ENCODE measurements at places on chromosomes 3 and 15.

DNA sequence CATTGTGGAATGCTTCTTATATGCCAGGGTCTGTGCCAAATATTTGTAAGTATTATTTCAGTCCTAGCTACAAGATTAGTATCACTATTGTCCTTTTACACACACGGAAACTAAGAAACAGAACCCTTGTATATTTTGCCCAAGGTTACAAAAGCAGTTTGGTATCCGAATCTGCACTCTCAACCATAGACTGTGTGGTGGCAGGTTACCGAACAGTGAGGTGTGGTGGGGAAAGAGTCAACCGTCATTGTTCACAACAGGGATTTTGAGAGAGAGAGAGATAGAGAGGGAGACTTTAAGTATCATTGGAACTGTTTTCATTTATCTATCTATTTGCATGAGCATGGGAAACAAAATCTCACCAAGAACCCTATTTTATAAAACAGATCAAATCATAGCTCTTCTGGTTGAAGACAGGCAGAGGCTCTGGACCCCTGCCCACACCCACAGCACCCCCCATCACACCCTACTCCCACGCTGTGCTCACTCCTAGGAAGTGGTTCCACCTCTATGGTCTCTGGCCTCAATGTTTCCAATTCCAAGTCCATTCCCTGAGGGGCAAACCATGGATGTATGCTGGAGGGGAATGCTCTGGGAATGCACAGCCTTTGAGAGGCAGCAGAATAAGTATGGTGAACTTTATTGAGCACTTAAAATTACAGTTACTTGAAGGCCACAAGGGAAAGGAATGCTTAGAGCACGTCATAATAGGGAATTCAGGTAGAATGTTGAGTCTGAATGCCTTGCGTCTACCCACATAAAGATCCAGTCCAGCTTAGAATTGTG is 69.0 kb downstream of the ARHGAP31 start:
- DNase-seq = no peak

GRCh38 chr15:62770752-62771151 is 271.8 kb upstream of the TPM1 start:
- DNase-seq = no peak

- no peak for DNase-seq
Observed at GRCh38 chr3:189267981-189268613, 96.3 kb downstream of the TPRG1 start.

DNA sequence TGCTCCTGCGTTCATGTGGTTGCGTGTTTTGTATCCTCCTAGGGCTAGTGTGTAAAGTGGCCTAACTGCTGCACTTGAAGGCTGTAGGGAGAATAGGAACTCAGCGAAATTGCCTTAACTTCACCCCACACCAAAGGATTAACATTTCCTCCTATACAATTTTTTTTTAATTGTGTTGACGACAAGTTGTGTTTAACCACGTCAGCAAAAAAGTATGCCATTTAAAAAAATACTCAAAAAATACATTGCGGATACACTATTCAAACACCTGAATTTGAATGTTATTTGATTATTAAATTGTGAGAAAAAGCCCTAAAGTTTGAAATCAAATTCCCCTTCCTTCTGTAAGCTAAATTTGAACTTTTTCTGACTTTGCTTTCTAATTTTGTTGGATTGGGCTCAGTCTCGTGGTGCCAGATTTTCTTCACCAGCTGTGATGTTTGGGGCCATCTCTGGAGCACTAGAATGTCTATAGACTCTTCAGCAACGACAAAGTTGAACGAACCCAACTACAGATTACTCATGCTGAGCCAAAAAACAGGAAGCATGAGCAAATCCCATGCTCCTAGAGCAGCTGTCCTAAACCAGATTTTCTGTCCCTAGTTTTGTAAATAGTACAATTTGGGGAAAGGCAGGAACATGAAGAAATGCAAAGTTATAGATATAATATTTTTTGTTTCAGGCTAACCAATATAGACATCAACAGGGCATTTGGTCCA is 8.1 kb upstream of the SLC9A9 start:
- no peak for DNase-seq

- no peak for DNase-seq
Observed at GRCh38 chr15:74032046-74032445, 37.5 kb downstream of the PML start.

DNA sequence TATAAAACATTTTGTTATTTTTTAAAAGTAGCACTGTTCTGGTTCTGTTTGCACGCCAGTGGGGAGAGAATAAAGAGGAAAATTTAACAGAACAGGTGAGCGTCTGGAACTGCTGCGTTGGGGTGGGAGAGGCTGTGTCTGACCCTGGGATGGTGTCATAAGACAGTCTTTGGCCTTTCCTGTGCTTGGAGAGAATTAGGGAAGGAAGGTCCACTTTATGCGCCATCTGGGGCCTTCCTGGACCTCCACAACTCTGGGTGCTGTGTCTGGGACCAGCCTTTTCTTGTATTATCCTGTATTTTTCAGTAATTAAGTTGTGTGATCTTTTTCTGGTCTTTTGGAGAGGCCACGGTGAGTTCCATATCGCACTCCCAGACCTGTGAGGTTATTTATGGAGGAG is 3.3 kb downstream of the FAM43A start:
- no peak for DNase-seq

DNA sequence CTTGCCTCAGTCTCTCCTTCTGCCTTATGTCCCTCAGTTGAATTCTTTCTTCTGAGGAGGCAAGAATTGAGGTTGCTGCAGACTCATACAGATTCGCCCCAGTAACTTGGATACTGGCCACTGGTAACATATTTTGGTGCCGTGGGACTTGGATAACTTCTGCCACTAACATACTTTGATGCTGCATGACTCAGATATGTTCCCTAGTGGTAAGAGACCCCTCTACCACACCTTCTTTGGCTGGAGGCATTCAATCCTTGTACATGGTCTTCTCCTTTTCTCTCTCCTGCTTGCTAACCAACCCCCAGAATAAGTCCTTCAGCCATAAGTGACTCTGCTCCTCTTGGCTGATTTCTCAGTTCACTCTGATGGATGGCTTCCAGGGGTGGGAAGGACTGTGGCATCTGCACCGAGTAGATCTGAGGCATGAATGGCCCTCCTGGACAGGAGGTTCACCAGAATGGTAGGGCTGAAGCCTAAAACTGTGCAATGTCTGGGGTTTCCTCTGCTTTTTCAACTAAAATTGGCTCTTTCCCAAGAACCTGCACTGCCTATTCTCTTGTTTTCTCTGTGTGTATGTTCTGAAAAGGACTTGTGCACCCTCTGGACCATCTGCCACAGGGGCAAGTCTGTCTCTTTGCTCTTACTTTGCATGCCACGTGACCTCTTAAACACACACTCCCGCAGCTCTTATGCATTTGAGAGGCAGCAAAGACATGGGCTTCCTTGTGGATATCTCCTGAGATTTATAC is 55.5 kb upstream of the FSTL1 start:
- DNase-seq = no peak

DNA sequence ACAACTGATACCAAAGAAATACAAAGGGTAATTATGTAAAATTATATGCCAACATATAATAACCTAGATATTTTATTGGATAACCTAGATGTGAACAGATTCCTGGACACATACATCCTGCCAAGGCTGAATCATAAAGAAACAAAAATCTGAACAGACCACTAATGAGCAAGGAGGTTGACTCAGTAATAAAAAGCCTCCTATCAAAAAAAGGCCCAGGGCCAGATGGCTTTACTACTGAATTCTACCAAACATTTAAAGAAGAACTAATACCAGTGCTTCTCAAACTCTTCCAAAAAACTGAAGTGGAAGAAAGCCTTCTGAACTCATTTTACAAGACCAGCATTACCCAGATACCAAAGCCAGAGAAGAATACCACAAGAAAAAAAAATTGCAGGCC is 32.4 kb downstream of the THBS1 start:
- no peak for DNase-seq

- no peak for DNase-seq
Observed at GRCh38 chr15:29990035-29990434, 92.7 kb upstream of the GOLGA8J start.

DNA sequence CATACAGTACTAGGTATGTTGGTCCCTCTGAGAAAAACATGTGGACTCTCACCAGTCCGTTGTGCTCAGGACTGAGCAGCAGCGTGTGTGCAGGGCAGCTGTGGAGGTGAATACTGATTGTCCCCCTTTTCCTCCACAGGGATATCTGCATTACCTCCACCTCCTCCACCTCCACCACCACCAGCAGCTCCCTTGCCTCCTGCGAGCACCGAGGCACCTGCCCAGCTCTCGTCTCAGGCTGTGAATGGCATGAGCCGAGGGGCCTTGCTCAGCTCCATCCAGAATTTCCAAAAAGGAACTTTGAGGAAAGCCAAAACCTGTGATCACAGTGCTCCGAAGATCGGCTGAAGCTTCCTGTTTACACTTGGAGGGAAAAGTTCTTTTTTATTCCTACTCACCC is 9.0 kb downstream of the PDHB start:
- no peak for DNase-seq

DNA sequence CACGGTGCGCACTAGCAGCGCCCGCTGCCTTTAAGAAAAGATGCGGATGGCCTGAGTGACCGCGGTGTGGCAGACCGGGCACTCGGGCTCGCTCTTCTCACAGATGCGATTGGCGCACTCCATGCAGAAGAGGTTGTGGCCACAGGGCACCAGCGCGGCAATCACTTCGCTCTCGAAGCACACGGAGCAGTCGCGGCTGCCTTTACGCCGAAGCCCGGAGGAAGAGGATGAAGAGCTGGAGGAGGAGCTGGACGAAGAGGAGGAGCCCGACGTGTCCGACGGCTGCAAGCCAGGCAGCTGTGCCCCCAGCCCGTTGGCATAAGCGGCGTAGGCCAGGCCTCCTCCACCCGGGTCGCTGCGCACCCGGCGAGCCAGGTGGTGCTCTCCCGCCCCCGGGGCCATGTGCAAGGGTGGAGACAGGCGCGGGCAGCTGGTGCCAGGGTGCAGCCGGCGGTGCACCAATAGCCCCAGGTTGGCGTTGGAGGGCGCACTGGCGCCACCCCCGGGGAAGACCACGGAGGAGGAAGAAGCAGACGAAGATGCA is 2.6 kb downstream of the MEX3B start:
- DNase-seq = no peak

GRCh38 chr3:14522129-14522691 is 17.9 kb downstream of the GRIP2 start:
- no peak for DNase-seq

DNA sequence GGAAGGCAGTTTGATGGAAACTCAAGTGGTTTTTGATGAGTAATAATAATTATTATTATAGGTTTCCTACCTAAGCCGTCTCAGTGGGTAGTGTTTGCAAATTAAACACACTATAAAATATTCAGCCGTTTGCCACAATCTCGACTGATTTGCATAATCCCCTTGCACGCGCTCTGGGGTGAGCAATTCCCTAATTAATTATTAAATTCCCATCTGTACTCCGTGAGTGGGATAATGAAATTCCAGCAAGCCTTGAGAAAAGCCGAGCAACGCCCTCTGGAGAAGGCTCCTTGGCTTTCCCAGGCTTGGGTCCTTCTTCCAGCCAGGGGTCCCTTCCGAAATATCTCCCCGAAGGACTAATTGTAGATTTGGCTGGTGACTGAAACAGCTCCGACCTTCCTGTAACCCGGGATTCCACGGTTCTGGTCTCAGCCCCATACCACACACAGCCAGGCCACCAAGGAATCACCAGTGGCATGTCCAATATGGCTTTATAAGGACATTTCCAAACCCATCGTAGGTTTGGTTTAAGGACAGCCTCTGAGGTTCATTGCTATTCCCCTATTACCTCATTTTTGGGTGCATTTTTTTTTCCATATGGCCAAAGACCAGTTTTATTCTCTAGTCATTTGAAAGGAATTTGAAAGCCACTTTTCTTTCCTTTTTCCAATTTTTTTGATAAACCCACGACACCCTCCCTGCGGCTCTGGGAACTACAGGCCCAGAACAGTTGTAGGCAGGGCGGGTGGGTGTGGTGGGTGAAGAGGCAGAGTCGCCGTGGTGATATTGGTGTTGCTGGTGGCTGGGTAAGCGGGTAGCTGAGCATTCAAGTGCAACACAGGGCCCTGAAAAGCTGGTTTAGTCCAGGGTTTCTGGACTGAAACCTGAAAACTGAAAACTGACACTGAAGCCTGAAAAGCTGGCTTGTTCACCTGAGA is 33.2 kb upstream of the RGMA start:
- no peak for DNase-seq

DNA sequence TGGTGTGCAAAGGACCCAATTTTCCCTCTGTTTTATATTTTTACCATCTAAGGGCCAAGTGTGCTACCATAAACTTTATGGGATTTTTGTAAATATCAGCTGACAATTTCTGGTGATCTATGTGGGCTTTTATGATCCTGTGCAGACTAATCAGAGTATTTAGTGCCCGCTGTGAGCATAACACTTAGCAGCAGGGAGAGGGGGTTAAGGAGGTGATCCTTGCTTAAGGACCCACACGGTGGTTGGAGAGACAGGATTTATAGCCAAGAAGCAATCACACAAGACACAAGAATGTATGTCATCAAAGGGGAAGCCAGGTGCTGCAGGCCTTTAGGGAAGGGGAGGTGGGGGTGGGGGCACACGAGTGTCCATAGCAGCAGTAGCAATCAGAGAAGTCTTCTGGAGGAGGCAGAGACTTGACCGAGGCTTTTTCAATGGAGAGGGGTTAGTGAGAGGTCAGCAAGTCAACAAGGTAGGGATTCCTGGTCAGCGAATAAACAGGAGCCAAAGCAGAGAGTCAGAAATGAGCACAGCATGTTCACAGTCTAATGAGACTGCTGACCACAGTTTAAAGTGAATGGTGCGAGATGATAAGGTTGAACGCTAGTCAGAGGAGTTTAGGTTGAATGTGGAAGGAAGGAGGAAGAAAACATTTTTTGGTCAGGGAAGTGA is 4.5 kb upstream of the CACNA1D start:
- no peak for DNase-seq

DNA sequence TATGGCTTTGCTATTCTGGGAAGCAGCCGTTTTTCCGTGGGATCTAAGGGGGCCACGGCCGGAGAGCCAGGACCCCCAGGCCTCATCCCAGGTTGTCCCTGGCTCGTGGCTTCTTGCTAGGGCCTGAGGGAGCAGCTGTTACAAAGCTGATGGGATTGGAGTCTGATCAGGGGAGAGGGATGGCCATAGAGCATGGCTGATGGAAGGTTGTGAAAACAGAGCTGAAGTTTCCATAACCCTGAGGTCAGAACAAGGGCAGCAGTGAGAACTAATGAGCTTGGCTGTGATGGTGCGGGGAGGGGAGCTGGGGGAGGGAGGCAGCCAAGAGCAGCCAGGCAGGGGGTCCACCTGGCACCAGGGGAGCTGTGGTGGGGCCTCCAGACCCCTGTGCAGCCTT is 63.0 kb downstream of the LINGO1 start:
- no peak for DNase-seq

GRCh38 chr3:20125897-20126296 is 60.1 kb downstream of the SGO1 start:
- no peak for DNase-seq

GRCh38 chr3:40800343-40800742 is 275.6 kb downstream of the ZNF621 start:
- DNase-seq = no peak

GRCh38 chr3:109952924-109953323 is 615.6 kb upstream of the DPPA4 start:
- DNase-seq = no peak

- DNase-seq = no peak
Observed at GRCh38 chr15:87080547-87080946, 1000.9 kb downstream of the AGBL1 start.
